ENCODE measurements at places on chromosomes 1 and 21. TPM values are rescaled to one million over a fixed set of nuclear protein-coding genes. Genes with fewer than 3 reads are reported as not detected.

DNA sequence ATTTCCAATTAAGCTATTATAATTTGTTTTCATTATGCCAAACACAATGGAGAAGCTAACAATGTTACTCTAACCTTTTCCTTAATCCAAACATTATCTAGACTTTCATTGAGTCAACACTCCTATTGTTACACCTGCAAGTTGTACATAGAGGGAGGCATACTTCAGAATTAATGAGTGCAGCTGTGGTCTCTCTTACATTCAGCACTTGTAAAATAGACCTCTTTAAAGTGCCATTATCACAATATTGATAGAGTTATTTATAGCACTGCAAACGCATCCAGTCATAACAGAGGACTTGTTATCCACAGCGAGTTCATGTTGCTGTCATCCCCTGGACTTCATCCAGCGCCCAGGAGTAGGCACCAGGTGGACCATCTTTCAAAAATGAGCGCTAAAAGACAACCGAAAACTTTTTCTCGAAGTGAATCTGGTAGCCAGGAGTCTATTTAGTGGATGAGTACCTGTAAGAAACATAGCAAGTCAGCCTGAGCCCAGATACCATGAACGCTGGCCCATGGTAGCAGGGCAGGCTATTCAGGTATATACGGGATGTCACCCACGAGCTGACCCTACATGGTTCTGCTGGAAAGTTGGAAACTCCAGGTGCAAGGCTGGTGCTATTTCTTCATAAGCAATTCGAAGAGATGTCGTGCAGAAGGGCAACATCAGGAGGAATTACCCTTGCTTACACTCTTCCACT, 70.6 kb upstream of the NFIA start:
- DNase-seq = no peak

DNA sequence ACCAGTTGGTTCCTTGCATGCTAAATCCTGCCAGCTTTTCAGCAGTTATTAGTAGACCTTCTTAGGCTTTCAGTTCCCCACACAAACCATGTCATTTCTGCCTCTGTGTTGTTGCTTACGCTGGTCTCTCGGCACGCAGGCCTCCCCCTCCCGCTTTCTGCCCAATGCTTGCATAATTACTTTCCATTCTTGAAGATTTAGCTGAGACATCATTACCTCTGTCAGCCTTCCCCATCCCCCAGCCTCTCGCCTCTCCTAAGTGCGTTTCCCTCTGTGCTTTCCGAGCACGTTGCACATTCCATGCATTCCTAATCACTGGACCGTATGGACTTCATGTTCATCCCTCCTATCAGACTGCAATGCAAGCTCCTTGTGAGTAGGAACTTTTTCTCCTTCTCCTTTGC, 26.8 kb downstream of the TSHB start:
- peak; percentile 58 for DNase-seq

Gene ERICH3
- total RNA-seq = not detected

DNA sequence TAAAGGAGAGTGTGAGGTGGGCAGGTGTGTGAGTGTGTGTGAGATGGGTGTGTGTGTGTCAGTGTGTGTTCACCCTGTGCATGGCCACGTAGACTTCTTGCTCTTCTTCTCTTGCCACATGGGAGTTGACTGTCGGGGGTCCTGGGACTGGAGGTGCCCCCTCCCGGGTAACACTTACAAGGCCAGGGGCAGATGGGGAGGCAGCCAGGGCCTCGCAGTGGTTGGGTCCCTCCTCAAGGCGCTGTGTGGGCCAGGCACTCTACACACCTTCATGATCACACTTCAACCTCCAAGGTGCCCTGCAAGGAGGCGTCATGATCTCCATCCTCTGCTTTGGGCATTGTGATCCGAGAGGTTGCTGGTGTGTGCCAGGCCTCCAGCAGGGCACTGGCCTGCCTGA, 2.3 kb downstream of the PLA2G2F start:
- no peak for DNase-seq

DNA sequence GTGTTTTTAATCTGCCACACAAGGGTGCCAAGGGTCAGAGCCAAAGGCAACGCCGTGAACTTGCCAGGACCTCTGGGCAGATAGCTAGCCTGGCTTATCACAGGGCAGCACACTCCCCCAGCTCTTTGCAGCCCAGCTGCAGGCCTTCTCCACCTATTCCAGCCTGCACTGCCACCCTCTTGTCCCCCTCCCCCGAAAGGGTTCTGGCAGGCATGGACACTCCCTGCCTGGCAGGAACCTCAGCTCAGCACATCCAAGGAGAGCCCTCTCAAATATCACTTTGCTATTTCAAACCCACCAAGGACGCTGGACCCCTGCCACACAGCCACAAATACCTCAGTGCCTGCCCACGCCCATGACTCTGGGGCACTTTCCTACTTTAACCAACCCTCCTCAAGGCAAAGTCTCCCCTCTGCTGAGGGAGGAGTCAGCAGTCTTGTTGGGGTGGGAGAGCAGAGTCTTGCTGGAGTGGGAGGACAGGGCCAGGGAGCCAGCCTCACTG, 9.1 kb downstream of the SSBP3 start:
- no peak for DNase-seq
